Stimulated activated naive B cell treated with anti-CD40 and anti-IgM and Interleukin-4, amounts not matched to agents 10 μg/mL and 1 μg/mL and 100 μg/mL, for 72 hours (primary cell): ENCODE measurements at places on chromosomes 7 and 10.

GRCh38 chr7:129803546-129804081 is 149.1 kb downstream of the UBE2H start:
- H3K27ac ChIP-seq: no peak overlapping the region
- DNase-seq: no peak
- no peaks in the 10 kb centered on the region for H3K4me1 ChIP-seq
- H3K36me3 ChIP-seq: no peaks in the 10 kb centered on the region
- no peak overlapping the region for H3K4me3 ChIP-seq

DNA sequence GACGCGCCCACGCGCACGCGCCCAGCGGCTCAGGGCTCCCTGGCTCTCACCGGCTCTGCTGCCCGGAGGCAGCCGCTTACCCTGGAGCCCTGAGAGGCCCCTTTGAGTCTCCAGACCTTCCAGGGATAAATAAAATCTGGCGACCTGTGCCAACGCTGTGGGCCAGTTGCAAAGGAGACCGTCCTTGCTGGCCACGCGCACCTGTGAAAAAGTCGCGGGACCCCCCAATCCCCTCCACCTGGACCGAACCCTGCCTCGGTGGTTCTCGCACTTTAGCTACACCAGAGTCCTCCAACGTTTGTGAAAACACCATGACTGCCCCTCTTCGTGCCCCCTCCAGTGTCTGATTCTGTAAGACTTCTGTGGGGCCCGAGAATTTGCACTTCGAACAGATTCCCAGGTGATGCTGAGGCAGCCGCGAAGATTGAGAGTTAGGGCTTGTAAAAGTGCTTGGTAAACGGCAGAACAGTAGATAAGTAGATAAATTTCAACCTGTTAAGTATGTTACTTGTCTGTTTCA is 102.4 kb upstream of the SVIL start:
- no peaks in the 10 kb centered on the region for H3K36me3 ChIP-seq
- H3K4me3 ChIP-seq: peak overlapping the region; percentile 56
- no peaks in the 10 kb centered on the region for H3K4me1 ChIP-seq

DNA sequence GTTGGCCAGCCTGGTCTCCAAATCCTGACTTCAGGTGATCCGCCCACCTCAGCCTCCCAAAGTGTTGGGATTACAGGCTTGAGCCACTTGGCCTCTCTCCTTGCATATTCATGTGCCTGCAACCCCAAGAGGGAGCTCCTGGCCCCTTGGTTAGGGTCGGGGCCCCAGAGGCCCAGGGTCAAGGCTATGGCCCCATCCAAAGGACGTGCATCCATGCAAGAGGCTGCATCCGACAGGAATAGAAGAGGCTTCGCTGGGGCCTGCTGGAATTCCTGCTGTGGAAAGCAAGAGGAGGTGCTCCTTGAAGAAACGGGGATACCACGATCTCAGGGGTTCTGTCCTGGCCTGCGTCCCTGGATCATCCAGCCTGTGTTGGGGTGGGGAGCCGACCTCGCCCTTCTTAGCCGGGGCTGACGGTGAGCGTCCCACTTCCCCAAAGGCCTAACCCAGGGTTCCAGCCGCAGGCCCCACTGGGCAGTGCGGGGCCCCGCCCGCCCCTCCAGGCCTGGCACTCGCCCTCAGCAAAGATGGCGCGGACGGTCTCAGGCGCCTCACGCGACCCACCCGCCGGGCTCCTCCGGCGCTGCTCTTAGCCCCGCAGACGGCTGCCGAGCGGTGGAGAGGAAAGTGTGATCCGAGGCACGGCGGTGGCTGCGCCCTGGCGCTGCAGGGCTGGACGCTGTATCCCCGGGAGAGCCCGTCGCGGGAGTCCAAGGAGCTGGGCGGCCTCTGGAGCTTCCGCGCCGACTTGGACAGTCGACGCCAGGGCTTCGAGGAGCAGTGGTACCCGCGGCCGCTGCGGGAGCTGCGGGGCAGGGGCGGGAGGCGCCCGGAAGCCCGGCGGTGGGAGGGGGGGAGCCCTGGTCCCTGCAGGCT is 54.7 kb downstream of the ZNF727 start:
- peaks cover 7% of the 10 kb centered on the region for H3K36me3 ChIP-seq
- no peaks in the 10 kb centered on the region for H3K27me3 ChIP-seq
- no peak for DNase-seq

DNA sequence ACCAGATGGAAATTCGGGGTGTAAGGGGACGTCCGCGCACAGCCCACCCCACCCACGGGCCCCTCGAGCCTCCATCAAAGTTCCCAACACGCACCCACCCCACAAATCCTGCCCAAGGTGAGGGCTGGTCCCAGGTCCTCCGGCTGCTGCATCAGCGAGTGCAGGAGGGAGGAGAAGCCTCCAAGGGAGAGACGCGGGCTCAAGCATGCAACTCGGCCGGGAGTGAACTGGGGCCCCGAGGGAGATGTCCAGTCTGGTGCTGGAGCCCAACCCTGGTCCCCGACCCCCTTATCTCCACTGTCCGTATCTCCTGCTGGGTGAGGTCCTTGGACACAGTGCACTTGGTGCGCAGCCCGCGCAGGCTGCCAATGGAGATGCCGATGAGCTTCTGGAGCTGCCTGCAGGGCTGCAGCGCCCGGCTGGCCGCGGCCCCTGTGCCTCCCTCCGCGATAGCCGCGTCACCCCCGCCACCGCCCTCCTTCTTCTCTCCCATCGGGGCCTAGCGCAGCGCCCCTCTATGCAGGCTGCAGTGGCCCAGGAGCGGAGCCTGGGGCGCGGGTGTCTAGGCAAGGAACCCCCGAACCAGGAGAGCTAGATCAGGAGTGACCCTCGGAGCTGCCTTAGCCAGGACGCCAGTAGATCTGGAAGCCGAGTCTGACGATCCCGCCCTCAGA is 489.2 kb downstream of the ZNF33B start:
- peaks cover 5% of the 10 kb centered on the region for H3K27me3 ChIP-seq
- no peak for DNase-seq
- peaks cover 3% of the 10 kb centered on the region for H3K36me3 ChIP-seq
- H3K27ac ChIP-seq: peak overlapping the region; percentile 31
- H3K4me3 ChIP-seq: no peak overlapping the region
- H3K4me1 ChIP-seq: no peaks in the 10 kb centered on the region

GRCh38 chr7:4054158-4054557 is 627.9 kb upstream of the FOXK1 start:
- DNase-seq: no peak
- no peak overlapping the region for H3K27ac ChIP-seq
- no peak overlapping the region for H3K4me3 ChIP-seq
- H3K36me3 ChIP-seq: peaks cover 14% of the 10 kb centered on the region
- no peaks in the 10 kb centered on the region for H3K4me1 ChIP-seq
- H3K27me3 ChIP-seq: peaks cover 39% of the 10 kb centered on the region

DNA sequence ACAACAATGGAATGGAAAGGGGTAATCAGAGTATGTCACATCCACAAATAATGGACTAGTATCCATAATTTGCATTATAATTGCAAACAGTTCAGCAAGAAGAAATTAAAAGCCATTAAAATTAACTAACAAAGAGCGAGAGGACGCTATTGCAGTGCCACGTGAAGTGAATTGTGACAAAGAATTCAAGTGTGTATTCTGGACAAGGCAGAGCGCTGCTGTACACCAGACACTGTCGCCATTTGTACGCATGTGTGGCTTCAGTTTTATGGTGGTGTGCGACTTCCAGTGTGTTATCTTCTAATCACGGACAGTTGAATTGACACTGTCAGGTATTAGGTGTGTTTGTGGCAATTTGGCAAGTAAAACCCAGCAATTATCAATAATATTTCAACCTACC is 11.3 kb downstream of the CYP3A5 start:
- H3K36me3 ChIP-seq: peaks cover 25% of the 10 kb centered on the region
- H3K4me1 ChIP-seq: no peaks in the 10 kb centered on the region
- no peak overlapping the region for H3K4me3 ChIP-seq
- H3K27ac ChIP-seq: no peak overlapping the region

DNA sequence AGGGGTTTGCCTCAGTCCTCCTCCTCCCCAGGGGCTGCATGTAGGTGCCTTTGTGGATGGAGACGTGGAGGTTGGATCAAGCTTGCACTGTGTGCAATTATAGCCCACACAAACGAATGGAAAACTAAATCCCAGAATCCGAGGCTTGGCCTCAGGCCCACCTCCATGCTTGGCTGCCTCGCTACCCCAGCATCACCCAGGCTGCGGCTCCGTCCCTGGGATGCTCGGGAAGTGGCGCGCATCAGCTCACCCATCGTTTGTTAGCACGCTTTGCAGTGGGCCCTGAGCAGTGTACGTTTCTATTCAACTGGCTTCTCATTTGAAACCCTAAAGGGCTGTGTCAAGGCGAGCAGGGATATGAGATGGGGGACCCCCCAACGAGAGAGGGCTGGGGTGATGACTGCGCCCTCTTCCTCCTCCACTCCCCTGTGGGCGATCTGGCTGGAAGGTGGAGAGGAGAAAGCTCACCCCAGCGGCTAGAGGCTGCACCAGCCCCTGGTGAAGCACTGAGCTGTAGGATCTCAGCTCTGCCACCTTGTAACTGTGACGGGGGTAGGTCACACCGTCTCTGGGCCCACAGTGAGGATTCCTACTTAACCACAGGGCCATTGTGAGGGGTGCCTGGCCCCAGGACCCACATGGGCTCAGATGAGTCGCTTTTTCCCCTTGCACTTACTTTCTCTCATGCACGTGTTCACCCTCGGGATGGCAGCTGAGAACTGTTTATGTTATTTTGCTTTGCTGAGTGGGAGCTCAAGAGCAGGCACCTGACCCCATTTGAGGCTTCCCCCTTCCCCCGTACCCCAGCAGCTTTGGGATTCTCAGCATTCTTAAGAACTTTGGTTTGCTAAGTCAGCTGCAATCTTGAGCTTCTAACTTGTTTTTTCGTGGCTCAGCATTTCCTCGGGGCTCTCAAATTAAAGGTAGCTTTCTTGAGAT is 12.7 kb upstream of the BTBD16 start:
- no peaks in the 10 kb centered on the region for H3K36me3 ChIP-seq
- no peaks in the 10 kb centered on the region for H3K4me1 ChIP-seq
- H3K27ac ChIP-seq: no peak overlapping the region
- H3K4me3 ChIP-seq: no peak overlapping the region
- no peak for DNase-seq

- H3K4me3 ChIP-seq: no peak overlapping the region
- no peak overlapping the region for H3K27ac ChIP-seq
- H3K4me1 ChIP-seq: no peaks in the 10 kb centered on the region
- no peaks in the 10 kb centered on the region for H3K27me3 ChIP-seq
- peaks cover 1% of the 10 kb centered on the region for H3K36me3 ChIP-seq
- DNase-seq: no peak
These were observed 182.4 kb downstream of the MALRD1 start for GRCh38 chr10:19231034-19231433.

DNA sequence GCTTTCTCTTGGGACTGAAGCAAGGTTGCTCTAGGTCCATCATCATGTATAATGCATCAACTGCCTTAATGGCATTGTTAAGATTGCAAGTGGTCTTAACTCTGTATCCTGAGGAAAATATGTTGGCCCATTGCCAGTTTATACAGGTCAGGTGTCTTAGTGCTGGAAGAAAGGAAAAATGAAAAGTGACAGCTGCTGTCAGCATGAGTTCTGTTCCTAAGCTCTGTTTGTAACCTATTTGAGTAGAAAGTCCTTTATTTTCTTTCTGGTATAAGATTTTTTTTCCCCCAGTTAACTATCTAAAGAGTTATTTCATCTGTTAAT is 127.2 kb downstream of the SRI start:
- DNase-seq: no peak
- no peak overlapping the region for H3K27ac ChIP-seq
- H3K36me3 ChIP-seq: no peaks in the 10 kb centered on the region
- H3K4me3 ChIP-seq: no peak overlapping the region
- no peaks in the 10 kb centered on the region for H3K27me3 ChIP-seq
- no peaks in the 10 kb centered on the region for H3K4me1 ChIP-seq

DNA sequence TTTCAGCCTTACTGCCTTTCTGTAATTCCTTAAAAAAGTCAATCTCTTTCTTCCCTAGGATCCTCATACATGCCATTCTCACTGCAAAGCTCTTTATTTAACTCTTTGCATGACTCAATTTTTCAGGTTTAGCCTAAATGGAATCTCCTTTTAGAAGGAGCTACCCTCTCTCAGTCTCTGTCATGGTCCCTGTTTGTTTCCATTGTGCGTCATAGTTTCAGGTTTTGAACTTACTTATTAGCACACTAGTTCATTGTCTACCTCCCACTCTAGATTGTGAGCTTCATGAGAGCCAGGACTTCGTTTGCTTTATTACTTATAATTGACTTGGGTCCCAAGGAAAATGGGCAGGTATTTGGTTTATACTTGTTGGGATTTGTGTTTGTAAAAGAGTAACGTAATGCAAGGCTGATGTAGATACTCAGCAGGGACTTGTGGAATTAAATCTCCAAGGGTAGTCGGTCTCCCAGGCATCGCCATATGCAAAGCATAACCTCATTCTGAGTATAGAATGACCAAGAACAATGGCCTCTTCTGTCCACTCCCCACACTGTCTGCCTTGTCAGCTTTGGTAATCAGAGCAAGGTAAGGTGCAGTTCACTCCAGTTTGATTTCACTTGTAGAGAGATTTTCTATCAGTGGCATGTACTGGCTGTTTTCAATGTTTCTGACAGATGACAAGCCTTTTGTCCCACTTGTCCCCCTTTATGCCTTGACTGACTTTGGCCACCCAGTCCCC is 252.0 kb downstream of the SORCS3 start:
- no peak overlapping the region for H3K4me3 ChIP-seq
- DNase-seq: no peak
- no peaks in the 10 kb centered on the region for H3K36me3 ChIP-seq
- no peaks in the 10 kb centered on the region for H3K4me1 ChIP-seq

DNA sequence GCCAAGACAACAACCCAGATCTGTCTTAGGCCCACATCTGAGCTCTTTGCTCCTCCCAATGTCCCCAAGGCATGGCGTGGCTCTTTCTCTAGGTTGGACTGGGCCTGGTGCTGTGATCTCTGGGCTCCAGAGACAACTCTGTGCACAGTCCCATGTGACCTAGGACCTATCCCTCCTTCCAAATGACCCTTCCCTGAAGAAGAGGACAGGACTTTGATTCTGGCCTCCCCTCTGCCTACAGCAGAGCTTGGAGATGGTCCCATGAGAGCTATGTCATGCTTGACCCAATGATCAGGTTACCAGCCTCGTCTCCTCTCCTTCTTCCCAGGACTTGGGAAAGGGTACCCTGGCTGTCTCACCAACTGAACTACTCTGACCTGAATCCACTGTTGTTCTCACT is 296.3 kb upstream of the GALNT17 start:
- H3K4me3 ChIP-seq: no peak overlapping the region
- H3K27me3 ChIP-seq: peaks cover 13% of the 10 kb centered on the region
- DNase-seq: no peak
- H3K27ac ChIP-seq: no peak overlapping the region

DNA sequence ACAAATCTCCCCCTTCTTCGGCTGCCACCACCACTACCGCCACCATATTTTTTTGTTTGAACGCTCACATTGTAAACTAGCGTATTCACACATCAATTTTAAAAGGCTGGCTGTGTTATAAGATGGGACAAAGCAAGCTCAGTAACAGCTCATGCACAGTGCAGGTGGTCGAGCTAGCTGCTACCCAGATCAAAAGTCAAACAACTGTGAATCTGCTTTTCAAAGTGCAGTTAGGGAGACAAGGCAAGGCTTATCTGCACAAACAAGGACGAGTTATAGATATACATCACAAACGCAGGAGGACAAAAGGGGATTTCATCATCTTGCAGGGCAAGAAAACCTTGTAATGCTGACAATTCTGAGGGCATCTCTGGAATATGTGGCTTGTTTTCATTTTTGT is 231.6 kb downstream of the VTI1A start:
- H3K36me3 ChIP-seq: peaks cover 5% of the 10 kb centered on the region
- no peaks in the 10 kb centered on the region for H3K27me3 ChIP-seq
- H3K27ac ChIP-seq: no peak overlapping the region
- H3K4me1 ChIP-seq: no peaks in the 10 kb centered on the region
- no peak overlapping the region for H3K4me3 ChIP-seq

- no peak overlapping the region for H3K4me3 ChIP-seq
- H3K27me3 ChIP-seq: no peaks in the 10 kb centered on the region
- peaks cover 45% of the 10 kb centered on the region for H3K36me3 ChIP-seq
- H3K4me1 ChIP-seq: peaks cover 77% of the 10 kb centered on the region
- H3K27ac ChIP-seq: peak overlapping the region; percentile 65
- DNase-seq: no peak
These were observed 210.3 kb downstream of the CAMK1D start for GRCh38 chr10:12559578-12560178.
